Activated naive CD8-positive, alpha-beta T cell treated with anti-CD3 and anti-CD28 coated beads for 36 hours (primary cell): ENCODE measurements at places on chromosomes 2 and 18.
A peak's percentile ranks its signal among the peaks of the same experiment; 100 is the strongest.

- no peak for DNase-seq
Measured at GRCh38 chr18:51273437-51273836, 76.0 kb upstream of the MEX3C start.

- no peak for DNase-seq
Measured at GRCh38 chr2:19671916-19672315, 229.9 kb downstream of the TTC32 start.

GRCh38 chr18:11663439-11664029, 25.5 kb upstream of the GNAL start:
- no peak for DNase-seq

DNA sequence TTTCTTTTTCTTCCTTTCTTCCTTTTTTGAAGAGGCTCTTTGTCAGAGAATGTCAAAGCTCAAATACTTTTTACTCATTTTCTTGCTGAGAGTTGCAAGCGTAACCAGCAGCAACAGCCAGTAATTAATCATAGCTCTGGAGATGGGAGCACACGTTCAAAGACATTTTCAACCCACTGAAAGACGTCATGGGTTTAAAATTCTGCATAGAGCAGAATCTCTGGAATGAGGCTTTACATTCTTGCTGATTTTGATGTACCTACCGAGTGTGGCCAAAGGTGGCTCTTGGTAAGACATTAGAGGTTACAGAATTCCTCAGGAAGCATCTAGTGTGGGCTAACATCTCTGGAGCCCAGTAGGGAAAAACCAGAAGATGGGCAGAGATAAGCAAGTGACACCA, 292.5 kb downstream of the MTX2 start:
- no peak for DNase-seq

DNA sequence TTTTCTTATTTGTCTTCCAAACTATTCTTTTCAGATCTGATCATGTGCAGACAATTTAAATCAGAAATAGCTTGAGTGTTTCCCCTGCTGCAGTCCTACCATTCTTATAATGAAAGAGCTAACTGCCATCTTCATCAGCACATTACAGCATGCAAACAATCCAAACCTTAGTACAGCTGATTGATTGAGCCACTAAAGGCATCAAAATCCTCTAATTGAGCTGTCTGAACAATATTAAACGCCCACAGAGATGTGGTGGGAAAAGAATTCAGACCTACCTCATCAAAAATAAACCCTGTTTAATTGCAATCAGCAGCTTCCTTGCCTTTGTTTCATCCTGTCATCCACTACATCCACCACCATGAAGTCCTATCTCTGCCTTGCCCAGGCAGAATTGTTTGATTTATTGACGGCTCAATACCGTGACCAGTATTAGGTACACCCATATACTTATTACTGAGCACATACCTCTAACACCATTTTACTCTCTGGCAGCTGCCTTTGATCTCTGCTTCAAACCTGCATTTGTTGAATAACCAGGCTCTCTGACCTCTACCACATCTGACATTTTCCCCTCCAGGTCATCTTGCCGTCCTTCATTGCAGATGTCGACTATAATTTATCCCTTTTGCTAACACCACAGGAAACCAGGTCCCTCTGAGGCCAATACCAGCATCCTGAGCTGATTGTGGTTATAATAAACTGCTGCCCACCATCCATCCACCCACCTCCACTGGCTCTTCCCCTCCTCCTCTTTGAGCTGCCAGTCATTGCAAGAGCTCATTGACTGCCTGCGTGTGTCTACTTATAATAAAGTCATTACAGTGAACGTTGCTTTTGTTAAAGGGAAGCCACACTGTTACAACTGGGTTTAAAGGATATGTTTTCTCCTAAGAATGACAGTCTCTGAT, 78.5 kb downstream of the RBM43 start:
- no peak for DNase-seq

GRCh38 chr18:54296062-54296461, 26.7 kb downstream of the POLI start:
- no peak for DNase-seq

GRCh38 chr2:159187106-159187505, 99.4 kb downstream of the WDSUB1 start:
- no peak for DNase-seq

DNA sequence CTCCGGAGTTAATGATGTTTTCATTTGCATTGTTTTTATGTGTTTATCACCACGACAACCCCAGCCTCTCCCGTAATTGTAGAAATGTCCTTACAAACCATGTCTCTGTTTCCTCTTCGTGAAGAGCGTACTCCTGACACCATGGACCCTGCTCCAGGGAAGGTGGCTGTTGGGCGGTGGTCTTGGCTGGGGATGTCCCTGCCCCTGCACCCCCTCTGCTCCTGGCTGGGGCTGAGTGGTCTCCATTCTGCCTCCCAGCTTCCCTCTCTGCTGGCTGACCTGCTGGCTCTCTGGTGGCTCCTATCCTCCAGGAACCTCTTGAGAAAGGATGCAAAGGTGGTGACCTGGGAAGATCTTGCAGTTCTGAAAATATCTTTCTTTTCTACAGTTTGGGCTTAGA, 81.1 kb downstream of the ASB1 start:
- no peak for DNase-seq

GRCh38 chr2:72993147-72993932, 76.0 kb downstream of the EMX1 start:
- peak; percentile 16 for DNase-seq

- no peak for DNase-seq
Measured at GRCh38 chr18:68662754-68663153, 52.2 kb downstream of the TMX3 start.

GRCh38 chr2:136127356-136127755, 9.4 kb upstream of the CXCR4 start:
- DNase-seq, result no peak

DNA sequence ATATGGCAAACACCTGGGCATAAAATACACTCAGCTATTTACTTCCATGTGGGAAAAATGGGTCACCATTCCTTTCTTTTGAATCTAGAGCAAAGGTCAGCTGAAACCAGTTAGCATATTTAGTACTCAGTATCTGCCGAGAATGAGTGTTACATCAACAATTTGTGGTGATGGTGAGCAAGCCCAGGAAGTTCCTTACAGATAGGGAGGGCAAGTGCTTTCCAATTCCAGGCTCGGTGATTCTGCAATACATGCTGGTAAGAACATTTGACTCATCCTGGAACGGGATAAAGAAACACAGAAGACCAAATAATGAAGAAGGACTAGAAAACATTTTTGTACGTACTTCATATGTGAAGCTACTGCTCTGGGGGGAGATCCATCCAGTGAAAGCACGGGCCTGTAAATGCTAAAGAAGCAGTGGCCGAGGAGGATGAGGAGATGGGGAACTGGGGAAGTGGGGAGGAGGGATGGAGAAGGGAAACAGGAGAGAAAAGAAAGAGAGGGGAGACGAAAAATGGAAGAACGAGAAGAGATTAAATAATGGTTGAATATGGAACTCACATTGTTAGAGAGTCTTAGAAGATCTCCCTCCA, 251.9 kb downstream of the TTC32 start:
- no peak for DNase-seq

DNA sequence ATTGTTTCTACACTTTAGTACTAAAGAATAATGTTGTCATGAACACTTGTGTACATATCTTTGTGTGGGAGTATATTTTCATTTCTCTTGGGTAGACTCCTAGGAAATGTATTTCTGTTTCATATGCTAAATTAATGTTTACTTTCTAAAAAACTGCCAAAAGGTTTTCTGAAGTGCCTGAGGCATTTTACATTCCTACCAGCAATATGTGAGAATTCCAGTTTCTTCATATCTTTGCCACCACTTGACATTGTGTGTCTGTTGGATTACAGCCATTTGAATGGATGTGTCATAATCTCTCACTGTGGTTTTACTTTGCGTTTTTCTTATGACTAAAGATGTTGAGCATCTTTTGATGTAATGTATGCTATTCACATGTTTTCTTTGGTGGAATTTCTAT, 428.2 kb upstream of the KCNH7 start:
- DNase-seq, result no peak

DNA sequence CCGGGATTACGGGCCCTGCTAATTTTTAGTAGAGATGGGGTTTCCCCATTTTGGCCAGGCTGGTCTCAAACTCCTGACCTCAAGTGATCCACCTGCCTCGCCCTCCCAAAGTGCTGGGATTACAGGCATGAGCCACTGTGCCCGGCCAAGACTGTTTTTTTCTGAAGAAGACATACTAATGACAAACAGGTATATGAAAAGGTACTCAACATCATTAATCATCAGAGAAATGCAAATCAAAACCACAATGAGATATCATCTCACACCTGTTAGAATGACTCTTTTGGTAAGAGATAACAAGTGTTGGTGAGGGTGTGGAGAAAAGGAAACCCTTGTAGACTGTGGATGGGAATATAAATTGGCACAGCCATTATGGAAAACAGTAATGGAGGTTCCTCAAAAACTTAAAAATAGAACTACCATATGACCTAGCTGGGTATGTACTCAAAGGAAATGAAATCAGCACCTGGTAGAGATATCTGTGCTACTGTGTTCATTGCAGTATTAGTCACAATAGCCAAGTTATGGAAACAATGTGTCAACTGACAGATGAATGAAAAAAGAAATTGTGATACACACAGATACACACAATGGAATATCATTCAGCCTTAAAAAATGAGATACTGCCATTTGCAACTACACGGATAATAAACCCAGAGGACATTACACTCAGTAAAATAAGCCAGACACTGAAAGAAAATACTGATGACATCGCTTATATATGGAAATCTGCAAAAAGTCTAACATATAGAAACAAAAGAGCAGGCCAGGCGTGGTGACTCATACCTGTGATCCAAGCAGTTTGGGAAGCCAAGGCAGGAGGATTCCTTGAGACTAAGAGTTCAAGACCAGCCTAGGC, 20.8 kb downstream of the SOS1 start:
- DNase-seq, result peak; percentile 13

DNA sequence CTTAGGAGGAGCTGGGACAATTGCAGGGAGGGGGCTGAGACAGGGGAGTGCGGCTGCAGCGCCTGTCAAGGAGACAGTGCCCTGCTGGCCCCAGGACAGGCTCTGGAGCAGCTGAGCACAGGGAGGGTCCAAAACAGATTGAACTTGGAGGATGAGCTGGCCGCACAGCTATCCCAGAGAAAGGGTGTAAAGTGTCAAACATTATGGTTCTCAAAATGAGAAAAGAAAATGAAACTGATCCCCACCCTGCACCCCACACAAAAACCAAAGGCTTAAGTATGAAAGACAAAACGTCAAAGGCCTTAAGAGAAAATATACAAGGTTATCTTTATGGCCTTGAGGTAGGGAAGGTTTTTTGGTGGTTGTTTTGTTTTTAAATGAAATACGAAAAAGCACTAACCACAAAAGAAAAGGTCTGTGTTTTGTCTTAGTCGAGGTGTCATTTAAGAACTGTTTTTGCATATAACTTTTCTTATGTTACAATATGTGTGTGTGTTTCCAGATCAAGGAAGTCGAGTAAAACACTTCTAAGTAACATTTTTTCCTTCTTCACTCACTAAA, 111.8 kb downstream of the HDAC4 start:
- peak; percentile 53 for DNase-seq

DNA sequence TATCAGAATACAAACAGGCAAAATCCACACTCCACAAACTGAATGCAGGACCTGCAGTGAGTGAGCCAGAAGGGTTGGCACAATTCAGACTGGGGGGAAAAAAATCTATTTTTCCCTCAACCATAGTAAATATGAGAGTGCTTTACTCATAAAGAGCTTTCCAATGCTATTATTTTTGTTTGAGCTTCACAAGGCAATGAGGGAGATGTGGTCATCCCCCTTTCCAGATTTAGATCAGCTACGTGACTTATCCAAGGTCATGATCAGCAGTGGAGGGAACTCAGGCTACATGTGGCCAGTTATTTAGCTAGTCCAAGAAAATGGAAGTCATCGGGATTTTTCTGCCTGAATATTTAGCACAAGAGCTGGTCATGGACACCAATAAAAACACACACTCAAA, 120.4 kb upstream of the KLF7 start:
- no peak for DNase-seq

DNA sequence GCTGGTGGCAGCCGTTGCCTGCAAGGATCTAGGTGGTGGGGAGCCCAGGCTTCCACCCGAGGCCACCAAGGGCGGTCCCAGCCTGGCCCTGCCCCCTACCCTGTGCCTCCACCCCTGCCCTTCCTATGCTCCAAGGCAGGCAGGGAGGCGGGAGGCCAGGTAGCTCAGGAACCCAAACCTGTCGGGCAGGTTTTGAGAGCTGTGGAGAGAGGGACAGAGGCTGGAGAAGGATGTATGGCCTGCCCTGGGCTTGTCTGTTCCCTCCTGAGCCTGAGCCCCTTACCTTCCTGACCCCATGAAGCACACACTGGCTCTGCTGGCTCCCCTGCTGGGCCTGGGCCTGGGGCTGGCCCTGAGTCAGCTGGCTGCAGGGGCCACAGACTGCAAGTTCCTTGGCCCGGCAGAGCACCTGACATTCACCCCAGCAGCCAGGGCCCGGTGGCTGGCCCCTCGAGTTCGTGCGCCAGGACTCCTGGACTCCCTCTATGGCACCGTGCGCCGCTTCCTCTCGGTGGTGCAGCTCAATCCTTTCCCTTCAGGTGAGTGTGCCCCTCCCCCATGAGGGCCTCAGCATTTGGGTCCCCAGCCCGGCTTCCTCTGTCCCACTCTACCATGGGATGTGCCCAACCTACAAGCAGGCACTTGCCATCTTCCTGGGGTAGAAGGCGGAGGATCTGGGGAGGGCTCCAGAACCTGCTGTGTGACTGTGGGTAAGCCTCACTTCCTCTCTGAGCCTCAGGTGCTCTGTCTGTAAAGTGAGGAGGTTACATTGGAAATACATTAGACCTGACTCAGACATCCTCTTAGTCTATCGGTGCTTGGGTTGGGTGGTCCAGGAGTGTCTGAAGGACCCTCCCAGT, at the start of gene PROM2:
PROM2 (plus strand) TSS at position 159 of the 860 bp plus-strand sequence; CDS start at position 296, 137 bp downstream.
- no peak for DNase-seq

- no peak for DNase-seq
Measured at GRCh38 chr2:182110347-182110746, 124.7 kb downstream of the PPP1R1C start.

GRCh38 chr2:145422576-145422975, 902.7 kb upstream of the ZEB2 start:
- no peak for DNase-seq

- no peak for DNase-seq
Measured at GRCh38 chr18:28712796-28713425, 536.0 kb upstream of the CDH2 start.

DNA sequence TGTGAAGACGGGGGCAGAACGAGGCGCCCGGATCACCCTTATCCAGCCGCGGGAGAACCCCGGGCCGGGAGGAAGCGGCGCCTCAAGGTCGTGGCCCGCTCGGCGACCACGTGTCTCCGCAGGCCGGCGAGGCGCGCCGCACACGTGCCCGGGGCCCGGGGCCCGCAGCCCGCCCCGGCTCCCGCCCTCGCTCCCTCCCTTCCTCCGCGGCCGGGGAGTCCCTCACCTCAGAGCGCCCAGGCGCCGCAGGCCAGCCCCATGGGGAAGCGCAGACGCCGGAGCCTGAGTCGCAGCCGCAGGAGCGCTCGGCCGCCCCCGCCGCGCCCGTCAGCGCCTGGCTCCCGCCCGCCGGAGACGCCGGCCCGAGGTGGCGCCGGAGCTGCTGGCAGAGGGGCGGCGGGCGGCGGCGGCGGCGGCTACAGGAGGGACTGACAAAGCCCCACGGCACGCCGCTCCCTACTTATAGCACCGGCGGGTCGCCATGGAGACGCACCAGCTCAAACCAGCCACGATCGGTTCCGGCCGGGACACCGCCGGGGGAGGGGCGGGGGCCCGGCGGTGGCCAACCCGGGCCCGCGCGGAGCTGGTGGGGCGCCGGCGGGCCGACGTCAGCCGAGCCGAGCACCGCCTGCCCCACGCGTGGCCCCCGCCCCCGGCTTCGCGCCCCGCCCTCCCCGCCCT, at the start of gene ODC1:
ODC1 (minus strand) TSS at position 433 of the 681 bp plus-strand sequence. CDS start 3,295 bp downstream, outside the sequence.
- DNase-seq, result peak; percentile 96

GRCh38 chr2:46225150-46225625, 72.0 kb upstream of the EPAS1 start:
- DNase-seq, result no peak

- DNase-seq, result no peak
Measured at GRCh38 chr2:104857262-104858005, 3.5 kb downstream of the POU3F3 start.
